Activated CD4-positive, alpha-beta T cell treated with anti-CD3 and anti-CD28 coated beads for 48 hours (primary cell): ENCODE measurements at places on chromosomes 5 and 9.

DNA sequence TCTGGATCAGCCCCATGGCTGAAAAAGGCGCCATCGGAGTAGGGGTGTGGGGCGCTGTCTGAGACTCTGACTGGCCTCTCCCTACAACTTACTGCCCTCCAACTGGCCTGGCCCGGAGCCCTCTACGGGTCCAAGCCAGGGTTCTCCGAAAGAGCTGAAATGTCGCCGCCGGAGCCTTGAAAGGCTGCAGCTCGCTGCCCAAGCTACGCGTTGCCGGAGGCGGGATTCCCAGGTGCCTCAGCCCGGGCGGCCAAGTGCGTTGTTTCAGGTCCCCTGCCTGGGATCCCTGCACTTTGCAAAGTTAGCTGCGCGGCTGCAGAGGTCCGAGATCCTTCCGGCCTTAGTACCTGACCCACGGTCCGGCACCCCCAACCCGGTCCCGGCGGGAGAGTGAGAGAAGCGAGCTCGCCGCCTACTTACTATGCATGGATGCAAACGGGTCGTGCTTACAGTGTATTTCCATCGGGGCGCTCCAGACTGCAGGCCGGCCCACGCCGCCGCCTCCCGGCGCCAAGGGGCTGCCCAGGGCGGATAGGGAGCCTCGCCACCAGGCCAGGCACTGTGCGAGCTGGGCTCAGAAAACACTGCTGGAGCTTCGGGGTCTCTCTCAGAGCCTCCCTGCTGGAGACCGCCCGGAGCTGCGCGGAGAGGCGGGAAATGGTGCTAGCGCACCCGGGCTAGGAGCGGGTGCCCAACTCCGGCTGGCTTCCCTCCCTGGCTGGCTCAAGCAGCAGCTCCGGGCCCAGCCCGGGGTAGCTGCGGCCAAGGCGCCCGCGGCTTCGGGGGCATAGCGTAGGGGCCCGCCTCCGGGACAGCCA lies 7.7 kb downstream of the PAX5 start:
- DNase-seq, result no peak

GRCh38 chr5:143488381-143488780 lies 84.9 kb upstream of the NR3C1 start:
- no peak for DNase-seq

DNA sequence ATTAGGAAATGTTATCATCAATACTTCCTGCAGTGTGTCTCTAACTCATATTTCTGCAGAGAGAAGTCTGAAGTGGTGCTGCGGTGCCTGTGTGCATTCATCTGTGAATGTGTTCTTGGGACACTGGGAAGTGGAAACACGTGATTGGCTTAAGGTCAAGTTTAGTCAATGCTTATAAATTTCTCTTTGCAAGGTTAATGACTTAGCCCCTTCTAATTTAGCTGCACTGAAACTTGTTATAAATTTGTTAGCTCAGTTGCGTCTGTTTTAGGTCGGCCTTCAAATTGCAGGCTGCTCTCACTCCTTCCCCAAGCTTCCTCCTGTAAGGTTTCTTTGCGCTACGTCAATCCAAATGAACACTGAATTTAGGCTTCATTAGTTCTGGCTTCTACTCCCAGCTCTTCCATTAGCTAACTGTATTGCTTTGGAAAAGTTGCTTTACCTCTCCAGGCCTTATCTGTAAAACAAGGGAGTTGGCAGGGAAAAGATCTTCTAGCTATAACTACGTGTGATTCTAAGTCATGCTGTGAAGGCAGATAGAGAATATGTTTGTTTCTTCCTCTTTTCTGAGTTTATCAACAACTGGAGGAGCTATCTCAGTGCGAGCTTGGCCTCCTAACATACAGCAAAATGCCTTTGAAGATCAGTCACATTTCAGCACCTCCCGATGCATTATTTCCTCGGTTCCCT lies 341.8 kb downstream of the NFIB start:
- DNase-seq, result no peak

- DNase-seq, result no peak
These were observed 66.7 kb downstream of the ZNF462 start for GRCh38 chr9:106929471-106930177.

DNA sequence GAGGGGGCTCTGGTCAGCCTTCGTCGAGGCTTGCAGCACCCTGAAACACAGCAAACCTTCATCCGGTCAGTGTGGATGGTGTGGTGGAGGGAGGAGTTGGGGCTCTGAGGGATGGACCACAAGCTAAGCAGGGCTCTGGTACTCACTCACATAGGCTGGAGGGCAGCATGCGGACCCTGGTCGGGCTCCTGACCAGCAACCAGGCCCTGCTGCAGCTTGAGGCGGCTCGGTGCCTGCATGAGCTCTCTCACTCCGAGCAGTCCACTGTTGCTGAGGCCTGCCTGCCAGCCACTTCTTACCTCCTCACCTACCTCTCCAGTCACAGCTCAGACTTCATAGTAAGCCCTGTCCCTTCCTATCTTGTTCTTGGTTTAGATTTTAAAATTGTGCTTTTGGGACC lies 2.5 kb downstream of the TMCO6 start:
- no peak for DNase-seq

GRCh38 chr9:1916655-1917054 lies 98.5 kb upstream of the SMARCA2 start:
- no peak for DNase-seq

DNA sequence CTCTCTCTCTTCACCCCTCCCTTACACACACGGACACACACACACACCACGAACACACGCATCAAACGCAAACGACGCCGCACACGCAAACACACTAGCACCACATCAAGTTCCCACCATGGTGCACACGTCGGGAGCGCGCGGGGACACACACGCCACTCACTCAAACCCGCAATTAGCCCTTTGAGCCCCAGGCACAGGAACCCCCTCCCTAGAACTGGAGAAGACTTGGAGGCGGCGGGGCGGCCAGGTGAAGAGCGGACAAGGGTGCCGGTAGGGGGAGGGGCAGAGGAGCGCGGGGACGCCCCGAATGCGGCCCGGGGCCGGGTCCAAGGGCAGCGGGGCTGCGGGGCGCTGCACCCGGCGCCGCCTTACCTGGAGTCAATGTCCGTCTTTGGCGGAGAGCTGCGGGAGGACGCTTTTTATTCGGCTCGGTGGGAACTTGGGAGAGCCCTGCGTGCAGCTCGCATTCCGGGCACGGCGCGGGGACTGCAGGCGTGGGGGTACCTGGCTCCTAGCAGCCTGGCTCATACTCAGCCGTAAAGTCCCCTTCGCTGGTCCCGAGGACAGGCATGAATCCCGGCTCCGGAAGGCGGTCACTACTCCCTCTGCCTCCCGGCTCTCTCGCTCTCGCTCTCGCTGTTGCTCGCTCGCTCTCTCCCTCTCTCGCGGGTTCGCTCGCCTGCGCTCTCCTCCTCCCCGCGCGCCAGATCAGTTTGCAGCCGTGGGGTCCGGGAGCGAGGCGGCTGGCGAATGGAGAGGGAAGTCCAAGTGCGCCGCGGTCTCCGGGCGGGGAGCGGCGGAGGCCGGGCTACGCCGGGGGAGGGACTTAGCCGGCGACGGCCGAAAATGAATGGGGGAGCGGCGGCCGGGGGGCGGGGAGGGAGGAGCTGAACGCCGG lies at the start of gene BRINP1:
TSS of gene BRINP1 (minus strand) at position 755 of the 901 bp plus-strand sequence. CDS start 56,080 bp downstream, outside the sequence.
- DNase-seq, result peak; percentile 2

GRCh38 chr5:73314395-73315257 lies 134.0 kb downstream of the FOXD1 start:
- DNase-seq, result no peak

- DNase-seq, result no peak
These were observed 271.5 kb downstream of the CDK5RAP2 start for GRCh38 chr9:120308495-120308894.

- no peak for DNase-seq
These were observed 41.7 kb upstream of the SLC9A3 start for GRCh38 chr5:565782-566440.

DNA sequence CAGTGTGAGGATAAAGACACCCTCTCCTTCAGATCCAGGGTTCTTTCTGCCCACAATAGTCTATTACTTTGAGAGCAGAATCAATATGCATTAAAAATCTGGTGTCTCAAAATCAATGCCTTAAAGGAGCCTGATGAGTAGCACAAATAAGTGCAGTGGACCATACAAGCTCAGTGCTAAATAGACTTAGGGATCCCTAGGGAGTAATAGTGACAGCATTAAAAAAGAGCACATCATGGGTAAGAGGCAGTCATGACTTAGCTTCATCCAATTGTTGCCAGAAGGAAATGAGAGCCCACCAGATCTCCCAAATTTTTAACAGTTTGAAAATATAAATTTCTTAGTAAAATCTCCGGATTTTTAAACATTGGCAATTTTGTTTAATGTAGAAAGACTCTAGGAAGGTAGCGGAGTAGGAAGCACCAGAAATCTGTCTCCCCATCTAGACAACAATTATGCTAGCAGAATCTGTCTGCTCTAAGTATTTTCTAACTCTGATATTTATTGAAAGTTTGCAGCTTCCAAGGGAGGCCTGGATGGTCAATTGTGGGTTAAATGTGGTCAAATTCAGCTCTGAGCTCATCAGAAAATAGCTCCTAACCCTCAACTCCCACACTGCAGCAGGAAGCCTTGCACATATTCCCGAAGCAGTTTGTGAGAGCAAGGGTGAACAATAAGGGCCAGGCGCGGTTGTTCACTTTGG lies 443.9 kb downstream of the TLE1 start:
- DNase-seq, result no peak

DNA sequence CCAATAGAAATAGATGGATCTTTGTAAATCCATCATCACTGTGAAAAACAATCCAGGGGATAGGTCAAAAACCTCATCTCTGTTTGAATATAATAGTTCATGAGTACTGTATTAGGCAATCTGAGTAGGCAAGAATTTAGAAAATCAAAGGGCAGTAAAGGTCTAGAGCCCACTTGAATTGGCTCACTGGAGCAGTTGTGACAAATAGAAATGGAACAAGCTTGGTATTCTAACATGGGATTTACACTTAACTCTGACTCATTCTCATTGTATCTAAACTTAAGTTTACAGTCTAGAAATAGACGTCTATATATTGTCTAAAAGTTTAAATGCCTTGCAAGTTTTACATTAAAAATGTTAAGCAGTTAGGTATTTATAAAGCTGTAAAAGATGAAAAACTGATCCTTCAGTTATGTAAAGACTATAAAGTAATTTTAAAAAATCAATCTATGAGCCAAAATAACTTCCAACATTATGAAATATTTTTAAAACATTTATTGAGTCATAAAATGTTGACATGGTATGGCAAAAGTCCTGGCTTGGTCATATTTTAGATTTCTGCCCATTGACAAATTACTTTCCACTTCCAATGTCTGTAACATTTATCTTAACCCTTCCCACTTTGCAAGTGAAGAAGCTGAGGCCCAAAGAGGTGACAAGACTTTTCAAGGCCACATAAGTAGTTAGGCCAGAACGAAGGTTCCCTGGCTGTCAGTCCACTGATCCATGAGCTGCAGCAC lies 203.7 kb upstream of the NREP start:
- no peak for DNase-seq

DNA sequence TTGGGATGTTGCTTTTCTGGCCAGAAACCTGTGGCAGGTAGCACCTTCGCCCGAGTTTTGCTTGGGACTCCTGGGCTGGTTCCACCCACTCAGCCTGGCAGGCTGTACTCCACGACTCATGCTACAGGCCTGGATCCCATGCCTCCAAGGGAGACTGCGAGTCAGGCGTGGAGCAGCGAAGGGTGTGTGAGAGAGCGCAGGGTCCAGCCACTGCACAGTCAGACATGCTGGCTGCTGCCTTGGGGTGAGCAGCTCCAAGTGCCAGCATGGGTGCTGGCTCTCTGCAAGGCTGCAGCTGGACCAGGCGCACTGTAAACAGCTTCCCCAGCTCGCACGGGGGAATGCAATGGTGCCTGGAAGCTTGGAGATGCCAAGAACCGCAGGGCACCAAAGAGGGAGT lies 249.6 kb upstream of the EDIL3 start:
- no peak for DNase-seq

GRCh38 chr5:117494188-117494587 lies 919.6 kb upstream of the SEMA6A start:
- no peak for DNase-seq

DNA sequence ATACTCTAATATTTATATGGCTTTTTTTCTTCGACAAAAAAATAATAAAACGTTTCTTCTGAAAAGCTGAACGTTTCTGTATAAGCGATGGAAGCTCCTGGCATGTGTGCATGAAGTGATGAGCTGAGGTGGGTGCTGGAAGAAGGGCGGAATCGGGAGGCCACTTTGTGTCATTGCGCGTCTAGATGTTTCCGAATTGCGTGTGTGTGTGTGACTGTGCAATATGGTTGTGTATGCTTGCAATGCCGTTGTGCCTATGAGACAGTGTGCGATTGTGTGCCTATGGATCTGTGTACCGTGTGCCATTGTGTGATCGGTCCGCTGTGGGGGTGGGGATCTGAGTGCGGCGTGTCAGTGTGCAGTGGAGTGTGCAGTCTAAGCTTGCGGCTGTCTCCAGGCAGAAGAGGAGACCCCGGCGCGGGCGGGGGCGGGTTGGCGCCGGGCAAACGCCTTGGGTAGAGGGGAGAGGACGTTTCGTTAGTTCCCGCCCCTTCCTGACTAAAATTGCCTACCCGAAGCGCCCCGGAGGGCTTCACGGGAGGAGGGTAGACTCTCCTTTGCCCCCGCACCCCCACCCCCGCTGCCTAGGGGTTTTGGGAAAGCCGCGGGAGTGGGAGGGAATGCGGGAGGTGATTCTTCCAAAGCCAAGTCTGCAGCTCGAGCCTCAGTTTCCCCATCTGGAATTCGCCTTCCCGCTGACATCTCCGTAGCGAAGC lies 24.2 kb downstream of the PCDHGC5 start:
- peak; percentile 59 for DNase-seq

DNA sequence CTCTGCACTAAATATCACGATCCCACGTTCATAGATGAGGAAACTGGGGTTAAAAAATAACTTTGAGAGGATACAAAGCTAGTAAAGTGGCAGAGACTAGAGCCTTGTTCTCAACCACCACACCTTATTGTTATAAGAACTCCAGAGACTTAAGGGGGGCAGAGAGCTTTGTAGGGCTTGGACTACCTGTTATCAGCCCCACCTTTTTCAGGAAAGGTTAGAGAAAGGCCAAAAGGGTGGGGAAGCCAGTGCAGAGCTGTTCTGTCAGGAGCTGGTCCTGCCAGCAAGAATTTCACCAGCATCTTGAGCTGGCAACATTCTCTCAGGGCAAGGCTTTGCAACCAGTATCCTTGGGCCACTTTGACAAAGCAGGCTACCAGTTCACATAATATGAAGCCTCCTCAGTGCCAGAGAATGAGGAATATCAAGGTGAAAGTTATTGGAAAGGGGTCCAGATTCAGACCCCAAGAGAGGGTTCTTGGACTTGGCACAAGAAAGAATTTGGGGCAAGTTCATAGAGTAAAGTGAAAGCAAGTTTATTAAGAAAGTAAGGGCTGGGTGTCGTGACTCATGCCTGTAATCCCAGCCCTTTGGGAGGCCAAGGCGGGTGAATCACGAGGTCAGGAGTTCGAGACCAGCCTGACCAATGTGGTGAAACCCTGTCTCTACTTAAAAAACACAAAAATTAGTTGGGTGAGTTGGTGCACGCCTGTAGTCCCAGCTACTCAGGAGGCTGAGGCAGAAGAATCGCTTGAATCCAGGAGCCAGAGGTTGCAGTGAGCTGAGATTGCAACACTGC lies 66.2 kb upstream of the CLINT1 start:
- DNase-seq, result peak; percentile 45
